ENCODE measurements at places on chromosomes 3 and 15.
A peak's percentile ranks its signal among the peaks of the same experiment; 100 is the strongest.

- no peak for DNase-seq
Observed at GRCh38 chr3:129047553-129047839, 13.1 kb upstream of the GP9 start.

GRCh38 chr3:101128001-101128400 is 134.8 kb upstream of the ABI3BP start:
- no peak for DNase-seq

- DNase-seq, result no peak
Observed at GRCh38 chr3:158859362-158859761, 57.5 kb downstream of the MFSD1 start.

- no peak for DNase-seq
Observed at GRCh38 chr3:128468791-128469527, 2.3 kb upstream of the DNAJB8 start.

DNA sequence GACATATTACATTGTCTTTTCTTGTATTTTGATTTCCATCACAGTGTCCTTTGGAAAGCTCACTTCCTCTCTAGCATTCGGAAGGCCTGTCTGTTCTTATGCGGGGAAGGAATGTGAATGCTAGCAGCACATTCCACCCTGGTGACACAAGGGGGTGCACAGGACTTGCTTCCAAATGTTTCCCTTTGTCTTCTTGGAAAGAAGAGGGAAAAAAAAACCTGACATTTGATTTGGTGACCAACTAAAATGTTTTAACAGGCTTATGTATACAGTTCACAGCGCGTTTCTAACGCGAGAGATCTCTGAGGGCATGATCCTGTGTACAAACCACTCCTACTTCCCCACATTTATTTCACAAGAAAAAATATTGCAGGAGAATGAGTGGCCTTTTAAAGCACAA is 107.6 kb upstream of the FXR1 start:
- DNase-seq, result peak; percentile 62

DNA sequence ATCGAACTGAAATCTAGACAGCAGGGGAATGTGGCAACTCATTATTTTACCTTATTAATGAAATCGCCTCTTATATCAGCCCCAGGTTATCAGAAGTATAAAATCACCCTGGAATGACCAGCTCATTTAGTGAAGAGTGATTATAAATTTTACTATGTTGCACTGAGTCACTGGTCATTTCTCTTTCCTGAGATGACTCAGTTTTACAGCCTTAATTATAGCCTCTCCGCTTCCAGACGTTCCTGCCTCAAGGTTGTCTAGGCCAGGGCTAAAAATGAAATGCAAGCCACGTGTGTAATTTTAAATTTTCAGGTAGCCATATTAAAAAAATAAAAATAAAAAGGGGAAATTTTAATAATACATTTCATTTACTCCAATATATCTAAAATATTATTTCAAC is 33.3 kb downstream of the DET1 start:
- DNase-seq, result no peak

GRCh38 chr3:94001827-94002495 is 22.0 kb downstream of the ARL13B start:
- no peak for DNase-seq

DNA sequence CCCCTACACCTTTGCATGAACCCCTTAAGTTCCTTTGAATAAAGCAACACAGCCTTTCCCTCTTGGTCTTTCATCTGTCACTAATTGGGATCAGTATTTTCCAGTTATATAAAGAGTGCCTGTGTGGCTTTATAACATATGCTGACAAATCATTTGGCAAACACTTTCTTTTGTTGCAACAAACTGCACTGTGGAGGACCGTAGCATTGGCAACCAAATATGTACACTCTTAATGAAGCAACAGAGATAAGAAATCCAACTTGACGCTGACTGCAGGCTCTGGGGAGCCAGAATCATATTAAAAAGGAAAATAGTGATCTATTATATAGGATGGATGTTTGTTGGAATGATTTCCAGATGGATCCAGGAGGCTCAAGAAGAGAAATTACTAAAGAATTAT is 120.1 kb upstream of the PRICKLE2 start:
- no peak for DNase-seq

GRCh38 chr3:51568036-51568435 is 29.5 kb downstream of the RAD54L2 start:
- DNase-seq, result no peak

GRCh38 chr3:143134471-143134870 is 14.9 kb downstream of the CHST2 start:
- DNase-seq, result peak; percentile 45

- no peak for DNase-seq
Observed at GRCh38 chr15:98785431-98785806, 137.1 kb downstream of the IGF1R start.

- DNase-seq, result no peak
Observed at GRCh38 chr15:68526784-68527183, 52.0 kb upstream of the CORO2B start.

GRCh38 chr3:11600501-11601282 is 43.0 kb downstream of the VGLL4 start:
- no peak for DNase-seq

- no peak for DNase-seq
Observed at GRCh38 chr15:91275844-91276243, 175.8 kb downstream of the SV2B start.

DNA sequence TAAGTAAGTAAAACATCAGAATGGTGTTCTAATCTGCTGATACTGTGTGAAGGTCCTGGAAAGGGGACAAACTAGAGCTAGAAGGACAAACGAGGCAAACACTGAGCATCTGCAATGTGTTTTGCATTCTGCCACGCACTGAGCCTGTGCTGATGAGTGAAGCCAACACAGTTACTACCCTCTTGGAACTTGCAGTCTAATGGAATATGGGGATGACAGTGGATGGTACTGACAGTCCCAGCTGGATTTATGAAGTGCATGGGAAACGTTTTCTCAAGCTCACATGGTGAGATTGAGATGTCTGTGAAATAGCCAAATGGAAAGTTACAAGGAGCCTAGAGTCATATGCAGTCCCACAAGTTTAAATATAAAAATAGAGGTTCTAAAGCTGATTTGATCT is 86.6 kb downstream of the FOXB1 start:
- no peak for DNase-seq

- DNase-seq, result no peak
Observed at GRCh38 chr3:13353936-13354542, 66.1 kb downstream of the NUP210 start.

GRCh38 chr3:50128001-50128400 is 27.1 kb upstream of the SEMA3F start:
- no peak for DNase-seq

GRCh38 chr3:157079676-157080369 is 80.1 kb downstream of the CCNL1 start:
- DNase-seq, result no peak

DNA sequence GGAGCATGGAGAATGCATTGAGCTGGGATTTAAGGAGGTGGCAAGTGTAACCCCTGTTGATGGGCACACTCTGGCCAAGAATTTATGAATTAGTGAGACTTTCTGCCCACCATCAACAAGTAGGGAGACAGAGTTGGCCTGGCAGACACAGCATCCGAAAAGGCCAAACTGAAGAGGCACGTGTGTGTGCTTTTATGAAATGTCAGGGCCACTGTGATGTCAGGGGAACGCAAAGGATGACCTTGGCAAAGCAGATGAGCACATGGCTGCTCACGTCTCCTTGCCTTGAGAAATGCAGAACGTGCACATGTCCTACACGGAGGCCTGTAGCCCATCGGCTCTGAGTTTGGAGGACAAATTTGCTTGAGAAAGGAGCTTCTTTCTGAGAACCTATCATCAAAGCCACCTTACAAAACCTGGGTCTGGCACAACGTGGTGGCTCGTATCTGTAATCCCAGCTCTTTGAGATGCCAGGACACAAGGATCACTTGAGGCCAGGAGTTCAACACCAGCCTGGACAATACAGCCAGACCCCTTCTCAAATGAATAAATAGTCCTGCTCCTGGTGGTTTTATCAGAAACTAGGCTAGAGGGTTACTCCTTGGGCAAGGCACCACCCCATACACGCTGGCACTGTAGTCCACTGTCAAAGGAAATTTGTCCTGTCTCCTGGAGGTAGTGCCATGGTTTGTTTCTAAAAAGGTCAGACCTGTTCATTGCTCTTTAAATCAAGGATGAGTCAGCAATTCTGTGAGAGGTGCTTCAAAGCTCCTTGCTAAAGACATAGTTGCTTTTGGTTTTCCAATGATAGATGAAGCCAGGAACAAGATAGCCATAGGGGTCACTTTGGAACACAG is 941 bp upstream of the SH3BP5 start:
- no peak for DNase-seq

- DNase-seq, result no peak
Observed at GRCh38 chr3:58077596-58078285, 69.5 kb downstream of the FLNB start.

DNA sequence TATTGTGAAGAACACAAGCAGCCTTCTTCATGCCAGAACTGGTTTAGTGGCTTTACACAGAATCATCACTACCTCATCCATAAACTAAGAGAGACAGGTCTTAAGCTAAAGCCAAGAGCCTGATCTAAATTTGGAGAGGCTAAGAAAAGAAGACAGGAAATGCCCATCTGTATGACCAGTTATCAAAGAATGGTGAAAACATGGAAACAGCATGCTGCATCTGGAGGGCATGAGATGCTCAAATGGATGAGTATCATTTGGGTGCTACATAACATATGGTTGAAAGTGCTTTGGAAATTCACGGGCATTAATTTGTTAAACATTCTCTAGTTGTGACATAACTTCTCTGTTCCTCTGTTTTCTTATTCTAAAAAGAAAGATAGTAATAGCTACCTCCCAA is 112.5 kb downstream of the CPNE4 start:
- DNase-seq, result no peak

- DNase-seq, result peak; percentile 13
Observed at GRCh38 chr15:91032919-91033803, 10.8 kb upstream of the VPS33B start.

- no peak for DNase-seq
Observed at GRCh38 chr15:35362195-35362829, 183.7 kb downstream of the DPH6 start.

DNA sequence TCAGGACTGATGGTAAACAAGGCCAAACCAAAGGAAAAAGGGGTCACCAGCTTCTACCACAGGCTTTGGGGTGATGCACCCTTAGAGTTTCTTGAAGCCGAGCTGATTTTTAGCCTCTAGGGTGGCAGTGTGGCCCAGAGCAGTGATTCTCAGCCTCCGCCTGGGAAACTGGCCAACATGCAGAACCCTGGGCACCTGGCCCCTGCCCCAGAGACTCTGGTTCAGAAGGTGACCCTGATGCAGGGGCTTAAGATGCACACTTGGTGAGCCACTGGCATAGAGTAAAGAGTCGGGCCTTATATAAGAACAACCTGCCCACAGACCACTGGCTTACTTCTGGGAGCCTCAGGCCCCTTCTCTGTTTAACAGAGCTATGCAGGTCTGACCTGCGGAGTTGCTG is 44.5 kb downstream of the SYNM start:
- DNase-seq, result no peak

- DNase-seq, result no peak
Observed at GRCh38 chr3:196662711-196663571, 23.4 kb downstream of the NRROS start.

DNA sequence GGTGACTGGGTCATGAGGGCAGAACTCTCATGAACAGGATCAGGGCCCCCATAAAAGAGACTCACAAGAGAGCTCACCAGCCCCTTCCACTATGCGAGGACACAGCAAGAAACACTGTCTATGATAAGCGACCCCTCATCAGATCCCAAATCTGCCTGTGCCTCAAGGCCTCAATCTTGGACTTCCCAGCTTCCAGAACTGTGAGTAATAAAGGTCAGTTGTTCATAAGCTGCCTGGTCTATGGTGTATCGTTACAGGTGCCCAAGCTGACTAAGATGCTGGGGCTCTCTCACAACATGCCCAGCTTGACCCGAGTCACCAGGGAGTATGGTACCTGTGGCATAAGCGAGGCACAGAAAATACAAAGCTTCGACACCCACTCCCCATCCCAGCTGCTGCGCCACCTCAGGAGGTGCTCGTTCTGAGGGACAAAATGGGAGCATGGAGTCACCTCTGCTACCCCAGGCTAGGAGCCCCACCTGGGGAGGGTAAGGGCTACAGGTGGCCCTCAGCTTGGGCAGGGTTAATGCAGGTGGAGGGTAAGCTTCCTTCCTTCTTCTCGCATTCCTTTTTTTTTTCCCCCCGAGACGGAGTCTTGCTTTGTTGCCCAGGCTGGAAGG is 234.1 kb downstream of the ADAMTS17 start:
- DNase-seq, result no peak

DNA sequence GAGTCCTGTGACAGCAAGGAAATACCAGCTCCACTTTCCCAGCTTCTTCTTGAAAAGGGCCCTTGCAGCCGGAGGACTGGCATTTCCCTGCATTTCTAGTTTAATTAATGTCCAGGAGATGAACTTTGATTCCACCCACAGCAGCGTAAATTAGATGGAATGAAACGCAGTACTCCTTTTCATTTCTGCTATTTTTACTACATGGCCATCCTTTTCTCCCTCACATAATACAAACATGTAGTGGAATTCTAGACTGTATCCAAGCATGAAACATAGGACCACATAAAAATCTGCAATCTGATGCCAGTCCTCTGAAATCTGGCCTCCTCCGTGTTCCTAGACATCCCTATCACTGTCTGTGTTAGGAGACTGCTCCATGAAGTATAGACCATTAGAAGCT is 403.2 kb downstream of the NR2F2 start:
- no peak for DNase-seq

DNA sequence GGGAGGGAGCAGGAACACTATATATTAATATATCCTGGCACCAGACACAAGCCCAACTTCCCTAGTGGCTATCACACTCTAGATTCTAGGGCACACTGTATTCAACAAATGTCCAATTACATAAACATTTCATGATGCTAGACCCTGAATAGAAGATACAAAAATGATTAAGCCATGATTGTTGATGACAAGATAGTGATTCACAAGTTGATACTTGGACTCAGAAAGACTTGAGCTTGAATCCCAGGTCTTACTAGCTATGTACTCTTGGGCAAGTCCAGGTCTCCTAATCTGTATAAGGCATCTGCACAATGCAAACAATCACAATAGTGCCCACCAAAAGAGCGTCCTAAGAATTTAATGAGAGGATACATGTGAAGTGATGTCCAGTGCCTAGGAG is 10.0 kb upstream of the SNTN start:
- no peak for DNase-seq

GRCh38 chr3:189324538-189325138 is 152.9 kb downstream of the TPRG1 start:
- DNase-seq, result peak; percentile 74

DNA sequence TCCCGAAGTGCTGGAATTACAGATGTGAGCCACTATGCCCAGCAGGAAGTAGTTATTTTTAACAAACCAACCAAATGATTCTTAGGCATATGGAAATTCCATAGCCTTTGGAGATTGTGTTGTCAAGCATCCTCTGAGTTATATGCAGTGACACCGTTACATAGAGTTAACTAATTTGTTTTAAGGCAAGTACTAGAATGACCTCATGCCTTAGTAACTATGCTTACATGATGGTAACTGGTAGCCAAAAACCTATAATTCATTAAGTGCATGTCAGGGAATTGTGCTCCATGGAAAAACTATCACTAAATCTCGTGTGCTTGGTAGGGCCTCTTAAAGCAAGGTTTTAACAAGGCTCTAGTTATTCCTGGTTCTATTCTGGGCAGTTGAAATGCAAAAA is 392.8 kb downstream of the TUSC7 start:
- no peak for DNase-seq

GRCh38 chr3:86147119-86147518 is 843.8 kb downstream of the VGLL3 start:
- no peak for DNase-seq

- no peak for DNase-seq
Observed at GRCh38 chr3:57160765-57161538, 4.2 kb downstream of the IL17RD start.

All from NCI-H1092 treated with DMSO at 0.1 percent for 48 hours (cell line).